ENCODE measurements at places on chromosomes 5 and 9. TPM values are rescaled to one million over a fixed set of nuclear protein-coding genes. Genes with fewer than 3 reads are reported as not detected.

Gene DNM1
- total RNA-seq: 7.2 TPM

DNA sequence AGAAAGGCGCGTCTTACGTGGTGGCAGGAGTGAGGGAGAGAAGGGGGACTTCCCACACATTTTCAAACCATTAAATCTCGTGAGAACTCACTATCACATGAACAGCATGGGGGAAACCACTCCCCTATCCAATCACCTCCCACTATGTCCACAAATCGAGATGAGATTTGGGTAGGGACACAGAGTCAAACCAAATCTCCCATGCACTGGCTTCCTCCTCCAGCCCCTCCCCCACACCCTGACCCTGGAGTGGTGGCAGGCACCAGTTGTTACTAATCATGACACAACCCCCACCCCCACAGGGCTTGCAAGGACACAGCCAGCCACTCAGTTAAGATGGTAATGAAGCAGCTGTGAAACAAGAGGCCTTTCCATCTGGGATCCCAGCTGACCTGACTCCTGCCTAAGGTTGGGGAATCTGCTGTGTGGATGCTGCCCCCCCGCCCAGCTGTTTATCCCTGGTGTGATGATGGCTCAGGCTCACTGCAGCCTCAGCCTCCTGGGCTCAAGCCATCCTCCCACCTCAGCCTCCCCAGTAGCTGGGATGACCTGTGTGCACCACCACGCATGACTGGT lies 57.1 kb upstream of the FUBP3 start:
- DNase-seq: no peak

- no peak for DNase-seq
Measured at GRCh38 chr9:114612272-114612923, 1.3 kb downstream of the TMEM268 start.

Gene LTC4S
- total RNA-seq: 4.9 TPM

GRCh38 chr9:84945878-84946538 lies 276.5 kb downstream of the NTRK2 start:
- DNase-seq: no peak

GRCh38 chr5:62000646-62001045 lies 305.4 kb upstream of the KIF2A start:
- DNase-seq: no peak

DNA sequence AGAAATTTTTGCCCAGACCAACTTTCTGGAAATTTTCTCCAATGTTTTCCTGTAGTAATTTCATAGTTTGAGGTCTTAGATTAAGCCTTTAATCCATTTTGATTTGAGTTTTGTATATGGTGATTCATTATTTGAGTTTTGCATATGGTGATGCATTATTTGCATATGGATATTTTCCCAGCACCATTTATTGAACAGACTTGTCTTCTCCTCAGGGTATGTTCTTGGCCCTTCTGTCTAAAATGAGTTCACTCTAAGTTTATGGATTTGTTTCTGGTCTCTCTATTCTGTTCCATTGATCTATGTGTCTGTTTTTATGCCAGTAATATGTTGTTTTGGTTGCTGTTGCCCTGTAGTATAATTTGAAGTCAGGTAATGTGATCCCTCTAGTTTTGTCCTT lies 139.3 kb downstream of the SLC25A46 start:
- no peak for DNase-seq

DNA sequence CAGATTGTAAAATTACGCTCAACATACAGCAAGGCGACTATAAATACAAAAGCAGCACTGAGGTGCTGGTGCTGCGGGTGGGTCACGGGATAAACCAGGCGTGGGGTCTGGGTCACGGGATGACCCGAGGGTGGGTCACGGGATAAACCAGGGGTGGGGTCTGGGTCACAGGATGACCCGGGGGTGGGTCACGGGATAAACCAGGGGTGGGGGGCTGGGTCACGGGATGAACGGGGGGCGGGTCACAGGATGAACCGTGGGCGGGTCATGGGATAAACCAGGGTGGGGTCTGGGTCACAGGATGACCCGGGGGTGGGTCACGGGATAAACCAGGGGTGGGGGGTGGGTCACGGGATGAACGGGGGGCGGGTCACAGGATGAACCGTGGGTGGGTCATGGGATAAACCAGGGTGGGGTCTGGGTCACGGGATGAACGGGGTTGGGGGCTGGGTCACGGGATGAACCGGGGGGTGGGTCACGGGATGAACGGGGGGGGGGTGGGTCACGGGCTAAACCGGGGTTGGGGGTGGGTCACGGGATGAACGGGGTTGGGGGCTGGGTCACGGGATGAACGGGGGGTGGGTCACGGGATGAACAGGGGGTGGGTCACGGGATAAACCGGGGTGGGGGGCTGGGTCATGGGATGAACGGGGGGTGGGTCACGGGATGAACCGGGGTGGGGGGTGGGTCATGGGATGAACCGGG lies 30.2 kb upstream of the SLC9A3 start:
- no peak for DNase-seq

GRCh38 chr5:174690271-174690670 lies 34.1 kb upstream of the MSX2 start:
- DNase-seq: no peak

Gene RANBP6
- total RNA-seq: 23.6 TPM

DNA sequence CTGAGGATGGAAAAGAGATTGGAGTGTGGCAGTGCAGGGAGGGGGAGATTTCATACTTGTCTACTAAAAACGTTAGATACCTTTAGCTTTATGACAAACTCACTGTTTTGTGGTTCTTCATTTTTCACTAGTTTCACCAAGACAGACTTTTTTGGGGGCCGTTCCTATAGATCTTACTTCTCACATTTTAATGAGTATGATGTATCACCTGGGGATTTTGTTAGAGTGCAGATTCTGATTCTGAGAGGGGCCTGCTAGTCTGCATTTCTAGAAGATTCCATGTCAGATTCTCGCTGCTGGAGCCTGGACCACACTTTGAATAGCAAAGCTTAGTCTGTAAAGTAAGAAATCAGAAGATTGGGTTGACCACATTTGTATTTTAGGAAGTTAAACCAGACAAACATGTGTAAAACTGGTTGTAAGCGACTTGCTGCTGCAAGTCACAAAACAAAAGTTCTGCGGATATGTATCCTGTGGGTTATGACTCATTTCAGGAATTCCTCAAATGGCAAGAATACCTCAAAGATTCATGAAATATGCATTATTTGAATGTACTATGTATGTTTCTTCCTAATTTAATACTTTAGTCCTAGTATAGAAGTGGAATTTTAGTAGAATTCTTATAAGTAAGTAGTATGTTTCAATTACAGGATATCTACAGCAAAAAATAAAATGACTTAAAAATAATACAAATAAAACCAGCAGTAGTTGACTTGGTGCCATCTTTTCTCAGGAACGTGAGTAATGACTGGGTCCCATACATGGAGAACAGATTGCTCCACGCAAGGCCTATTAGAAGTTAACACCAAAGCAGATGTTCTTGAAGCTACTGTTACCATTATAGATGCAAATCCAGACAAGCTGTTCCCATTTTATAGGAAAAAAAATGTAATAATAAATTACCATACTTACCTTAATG lies 27.8 kb downstream of the NFIL3 start:
- no peak for DNase-seq

Gene PTPRD
- total RNA-seq: 19.6 TPM

- DNase-seq: no peak
Measured at GRCh38 chr5:71836559-71837112, 117.6 kb downstream of the CARTPT start.

DNA sequence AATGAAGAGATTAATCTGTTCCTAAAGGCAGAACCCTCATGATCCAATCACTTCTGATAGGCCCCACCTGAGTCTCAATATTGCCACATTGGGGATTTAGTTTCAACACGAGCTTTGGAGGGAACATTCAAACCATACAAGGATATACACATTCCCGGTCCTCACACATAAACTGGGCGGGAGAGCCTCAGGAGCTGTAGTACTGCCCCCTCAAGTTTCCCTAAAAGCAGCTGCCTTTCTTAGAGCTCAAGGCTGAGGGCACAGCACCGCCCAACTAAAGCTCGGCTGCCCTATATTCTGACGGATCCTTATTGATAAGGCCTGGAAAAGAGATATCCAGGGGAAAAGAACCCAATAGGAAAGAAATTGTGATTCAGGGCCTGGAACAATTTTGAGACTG lies 83.0 kb downstream of the GADD45G start:
- DNase-seq: no peak
